Stimulated activated CD4-positive, alpha-beta T cell treated with anti-CD3 and anti-CD28 coated beads, Interleukin-15, amount 100 ng/mL, for 1 hour (primary cell): ENCODE measurements at places on chromosomes 4 and X.

GRCh38 chrX:42567268-42567667 lies 210.7 kb downstream of the PPP1R2C start:
- no peak for DNase-seq

- no peak for DNase-seq
Measured at GRCh38 chr4:183175631-183176232, 76.7 kb downstream of the WWC2 start.

DNA sequence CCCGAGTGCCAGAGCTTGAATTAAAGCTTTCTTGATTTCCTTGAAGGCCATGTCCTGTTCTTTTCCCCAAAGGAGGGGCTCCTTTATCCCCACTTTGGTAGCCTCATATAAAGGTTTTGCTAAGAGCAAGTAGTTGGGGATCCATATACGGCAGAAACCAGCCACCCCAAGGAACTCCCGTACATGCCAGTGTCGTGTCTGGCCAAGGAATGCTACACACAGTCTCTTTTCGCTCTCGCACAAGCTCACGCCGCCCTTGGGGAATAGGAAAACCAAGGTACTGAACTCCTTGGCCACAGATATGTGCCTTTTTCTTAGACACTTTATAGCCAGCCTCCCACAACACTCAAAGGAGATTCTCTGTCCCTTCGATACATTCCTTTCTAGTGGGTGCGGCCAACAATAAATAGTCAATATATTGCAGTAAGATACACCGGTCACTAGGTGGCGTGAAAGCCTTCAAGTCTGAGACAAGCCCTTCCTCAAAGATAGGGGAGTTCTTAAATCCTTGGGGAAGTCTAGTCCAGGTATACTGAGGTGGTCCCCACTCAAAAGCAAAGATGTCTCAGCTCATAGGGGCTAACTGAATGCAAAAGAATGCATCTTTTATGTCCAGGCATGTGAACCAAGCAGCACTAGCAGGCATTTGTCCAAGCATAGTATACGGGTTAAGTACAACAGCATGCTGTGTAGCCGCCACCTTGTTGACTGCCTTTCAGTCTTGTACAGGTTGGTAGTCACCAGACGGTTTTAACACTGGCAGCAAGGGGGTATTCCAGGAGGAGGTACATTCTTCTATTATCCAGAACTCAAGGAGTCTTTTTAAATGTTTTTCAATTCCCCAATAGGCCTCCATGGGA lies 57.8 kb upstream of the XAGE1B start:
- DNase-seq = no peak

GRCh38 chr4:168208957-168209614 lies 109.5 kb downstream of the DDX60 start:
- no peak for DNase-seq

- DNase-seq = no peak
Measured at GRCh38 chr4:185202984-185203485, 765 bp downstream of the CFAP97 start.

DNA sequence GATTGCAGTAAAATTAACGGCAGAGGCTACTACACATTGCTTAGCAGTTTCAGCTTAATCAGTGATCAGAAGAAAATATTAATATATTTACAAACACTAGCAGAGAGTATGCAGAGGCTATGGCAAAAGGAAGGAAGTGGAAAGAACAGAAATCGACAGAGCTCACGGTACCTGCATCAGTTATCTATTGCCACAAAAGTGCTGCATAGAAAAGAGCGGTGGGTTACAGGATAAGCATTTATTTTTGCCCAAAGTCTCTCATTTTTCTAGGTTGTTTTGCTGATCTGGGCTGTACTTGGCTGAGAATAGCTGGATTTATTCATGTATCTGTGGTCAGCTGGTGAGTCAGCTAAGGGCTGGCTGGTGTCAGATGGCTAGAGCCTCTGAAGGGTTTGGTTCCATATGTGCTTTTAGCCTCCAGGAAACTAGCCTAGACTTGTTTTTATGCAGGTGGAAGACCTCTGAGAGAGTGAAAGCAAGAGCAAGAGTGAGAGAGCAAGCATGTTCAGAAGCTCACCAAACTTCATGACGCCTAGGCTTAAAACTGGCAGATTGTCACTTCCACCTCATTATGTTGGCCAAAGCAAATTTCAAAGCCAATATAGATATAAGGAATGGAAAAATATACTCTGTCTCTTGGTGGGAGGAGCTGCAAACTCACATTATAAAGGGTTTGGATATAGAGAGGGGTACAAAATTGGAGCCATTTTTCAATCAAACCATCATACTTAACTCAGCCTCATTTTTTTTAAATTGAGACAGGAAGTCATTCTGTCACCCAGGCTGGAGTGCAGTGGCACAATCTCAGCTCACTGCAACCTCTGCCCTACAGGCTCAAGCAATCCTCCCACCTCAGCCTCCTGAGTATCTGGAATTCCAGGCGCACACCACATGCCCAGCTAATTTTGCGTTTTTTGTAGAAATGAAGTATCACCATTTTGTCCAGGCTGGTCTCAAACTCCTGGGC lies 153.2 kb upstream of the RPL34 start:
- DNase-seq = no peak
